ENCODE measurements at places on chromosomes 16 and 17. TPM values are rescaled to one million over a fixed set of nuclear protein-coding genes. Genes with fewer than 3 reads are reported as not detected.

KRTAP9-4 gene
- total RNA-seq, result not detected

SPNS2 gene
- 15.2 TPM for total RNA-seq

KRT12 gene
- total RNA-seq, result not detected

STAT5A gene
- total RNA-seq, result 6.1 TPM

EXOC3L1 gene
- 0.29 TPM for total RNA-seq

TMEM114 gene
- not detected for total RNA-seq

VPS35 gene
- total RNA-seq, result 79.3 TPM

HEATR9 gene
- total RNA-seq, result not detected

PIK3R5 gene
- not detected for total RNA-seq

Measured in A549 treated with Mapracorat at 1 μM for 4 hours (cell line).